ENCODE measurements at places on chromosomes 5 and 9. TPM values are rescaled to one million over a fixed set of nuclear protein-coding genes. Genes with fewer than 3 reads are reported as not detected.
A peak's percentile ranks its signal among the peaks of the same experiment; 100 is the strongest.

GRCh38 chr5:138725153-138725817, 27.9 kb upstream of the CTNNA1 start:
- peak; percentile 66 for DNase-seq

DNA sequence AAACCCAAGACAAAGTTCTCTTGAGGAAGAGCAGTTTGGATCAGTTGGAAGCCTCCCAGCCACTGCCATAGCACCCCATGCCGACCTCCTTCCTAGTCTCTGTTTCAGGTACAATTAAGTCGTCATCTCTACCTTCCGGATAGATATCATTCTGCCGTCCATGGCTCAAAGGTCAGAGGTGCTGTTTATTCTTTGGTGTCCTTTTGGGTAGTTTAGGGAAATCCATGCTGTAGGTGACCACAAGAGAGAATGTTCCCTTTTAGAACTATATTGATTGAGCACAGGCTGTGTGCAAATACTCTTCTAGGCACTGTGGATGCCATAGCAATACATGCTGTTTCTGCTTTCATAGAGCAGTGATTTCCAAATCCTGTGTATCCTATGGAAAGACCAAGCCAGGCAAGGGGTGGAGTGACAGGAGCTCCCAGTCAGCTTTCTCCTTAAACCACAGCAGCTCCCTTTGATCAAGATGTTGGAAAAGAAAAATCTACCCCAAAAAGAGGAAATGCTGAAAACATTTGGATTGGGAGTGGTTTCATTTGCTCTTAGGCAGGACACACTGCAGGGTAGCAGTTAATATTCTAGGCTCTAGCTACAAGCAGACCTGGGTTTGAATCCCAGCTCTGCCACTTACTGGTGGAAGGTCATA, 127.9 kb downstream of the PALM2AKAP2 start:
- DNase-seq = no peak

DNA sequence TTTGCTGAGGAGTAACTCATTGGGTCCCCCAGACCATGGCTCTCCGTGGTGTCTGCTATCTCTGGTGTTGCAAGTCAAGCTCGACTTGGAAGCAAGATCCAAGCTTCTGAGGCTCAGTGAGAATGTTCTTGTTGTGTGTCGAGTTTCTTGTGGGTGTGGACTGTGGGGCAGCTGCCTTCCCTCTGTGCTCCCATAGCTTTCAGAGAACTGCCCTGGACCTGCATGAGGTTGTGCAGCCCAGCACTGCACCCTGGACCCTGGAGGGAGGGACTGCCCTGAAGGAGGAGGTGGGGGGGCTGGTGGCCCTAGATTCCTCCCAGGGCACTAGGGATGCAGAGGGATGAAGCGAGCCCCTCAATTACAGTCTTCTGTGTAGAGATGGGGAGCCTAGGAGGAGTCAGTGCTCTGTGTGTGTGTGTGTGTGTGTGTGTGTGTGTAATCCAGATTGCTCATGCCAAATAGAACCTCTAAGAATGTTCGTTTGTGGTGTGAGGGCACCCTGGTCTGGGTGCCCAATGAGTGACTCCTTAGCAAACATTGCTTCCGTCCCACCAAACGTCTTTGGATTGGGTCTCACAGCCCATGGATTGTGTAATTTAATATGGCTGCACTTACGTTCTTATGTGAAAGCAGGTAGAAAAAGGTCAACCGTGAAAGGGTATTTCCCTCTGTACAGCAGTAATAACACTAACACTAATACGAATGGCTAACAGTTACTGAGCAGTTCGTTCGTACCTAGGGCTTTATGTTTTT, 143.3 kb upstream of the LMX1B start:
- DNase-seq = no peak

GRCh38 chr9:14560194-14560593, 133.0 kb downstream of the ZDHHC21 start:
- DNase-seq = no peak

DNA sequence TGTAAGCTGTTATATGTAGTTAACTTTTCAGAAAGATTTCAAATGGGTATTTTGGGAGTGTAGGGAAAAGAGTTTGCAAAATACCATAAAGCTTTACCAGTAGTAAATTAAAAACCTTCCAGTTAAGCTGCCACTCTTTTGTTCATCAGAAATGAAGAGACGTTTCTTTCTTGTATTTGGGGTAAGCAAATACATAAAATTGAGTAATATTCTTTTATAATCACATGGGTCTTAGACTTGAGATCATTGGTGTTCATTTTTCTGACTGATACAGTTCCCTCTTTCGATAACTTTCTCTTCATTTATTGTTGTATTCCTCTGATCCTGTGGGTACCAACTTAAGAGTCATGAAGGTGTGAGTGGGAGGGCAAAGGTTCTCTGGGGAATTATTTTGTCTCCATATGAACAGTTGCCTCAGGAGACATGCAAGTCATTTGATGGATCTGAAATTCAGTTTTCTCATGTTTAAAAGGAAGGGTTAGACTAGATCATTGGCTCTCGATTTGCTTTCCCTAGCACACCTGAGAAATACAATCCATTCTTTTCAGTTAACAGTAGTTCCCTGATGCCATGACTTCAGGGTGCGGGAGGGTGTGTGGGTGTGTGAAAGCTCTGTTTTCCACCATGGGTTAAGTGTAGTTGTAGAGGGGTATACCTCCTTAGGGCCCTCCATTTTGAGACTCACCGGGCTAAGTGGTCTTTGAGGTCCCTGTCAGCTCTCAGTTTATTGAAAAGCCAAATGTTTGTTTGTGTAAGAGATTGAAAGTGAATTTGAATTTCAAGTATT, 47.7 kb downstream of the CNTRL start:
- DNase-seq = no peak

Gene KLF4
- 32.4 TPM for total RNA-seq

DNA sequence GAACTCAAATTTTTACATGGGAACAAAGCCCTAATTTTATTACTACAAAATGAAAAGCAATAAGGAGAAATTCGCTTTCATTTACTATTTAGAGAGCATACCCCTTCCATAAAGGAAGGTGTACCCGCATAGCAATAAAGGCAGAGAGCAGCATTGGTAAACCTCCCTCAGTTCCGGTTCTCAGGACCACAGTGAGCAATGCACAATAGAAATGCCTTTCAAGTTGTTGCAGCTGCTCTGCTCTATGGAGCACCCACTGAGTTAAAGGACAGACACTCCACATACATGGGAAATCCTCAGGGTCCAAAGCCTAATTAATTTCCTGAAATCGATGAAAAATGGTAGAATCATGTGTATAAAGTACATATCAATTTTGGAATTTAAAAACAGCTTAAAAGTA, 89.9 kb upstream of the MPDZ start:
- DNase-seq = no peak

DNA sequence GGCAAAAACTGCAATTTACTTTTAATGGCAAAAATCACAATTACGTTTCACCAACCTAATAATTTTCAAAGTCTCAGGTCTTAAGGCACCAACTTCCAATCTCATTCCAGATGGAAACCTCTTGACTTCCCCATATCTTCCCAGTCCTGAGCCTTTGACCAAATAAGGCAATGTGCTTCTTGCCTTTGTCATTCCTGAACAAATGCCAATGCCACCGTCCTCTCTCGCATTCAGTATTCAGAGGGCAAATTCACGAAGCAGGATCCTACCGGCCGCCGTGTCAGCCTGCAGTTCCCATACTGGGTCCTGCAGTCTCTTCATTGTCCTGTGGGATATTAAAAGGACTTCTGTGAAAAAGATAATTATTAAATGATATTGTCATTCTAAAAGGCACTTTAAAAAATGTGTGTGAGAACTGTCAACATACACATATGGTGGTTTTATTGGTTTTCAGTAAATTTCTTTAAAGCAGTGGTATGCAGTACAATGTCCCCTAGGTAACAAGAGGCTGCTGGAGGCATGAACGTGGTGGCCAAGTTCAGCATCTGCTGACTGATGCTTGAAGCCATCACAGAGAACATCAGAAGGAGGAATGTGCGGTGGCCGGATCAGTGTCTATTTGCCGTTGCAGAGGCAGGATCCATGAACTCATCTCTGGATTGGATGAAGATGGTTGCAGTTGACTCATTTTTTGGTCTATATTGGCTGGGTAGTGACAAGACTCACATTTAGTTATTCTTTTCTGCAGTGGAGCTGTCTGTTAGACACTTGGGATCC, 101.4 kb upstream of the IRX4 start:
- no peak for DNase-seq

Gene VDAC1
- 475 TPM for total RNA-seq

Gene FOXD4L3
- total RNA-seq = not detected

Gene GHR
- 12.8 TPM for total RNA-seq

GRCh38 chr5:56311306-56311905, 78.3 kb upstream of the ANKRD55 start:
- no peak for DNase-seq

Gene MSX2
- total RNA-seq = 1.2 TPM

Gene CATSPER3
- 0.32 TPM for total RNA-seq

- no peak for DNase-seq
These were observed 7.5 kb upstream of the CCDC180 start for GRCh38 chr9:97299809-97300414.

- no peak for DNase-seq
These were observed 352.9 kb downstream of the CDH10 start for GRCh38 chr5:24291916-24292315.

Gene SLC34A3
- not detected for total RNA-seq

- no peak for DNase-seq
These were observed 200.5 kb upstream of the GAS1 start for GRCh38 chr9:87147839-87148238.

- DNase-seq = no peak
These were observed 66.1 kb downstream of the SH3RF2 start for GRCh38 chr5:146002491-146002890.

GRCh38 chr5:151699071-151699901, 12.6 kb upstream of the SPARC start:
- peak; percentile 81 for DNase-seq

GRCh38 chr5:66436721-66437120, 159.5 kb upstream of the MAST4 start:
- DNase-seq = no peak

Gene SNCB
- not detected for total RNA-seq

GRCh38 chr5:179608131-179608581, 15.3 kb downstream of the HNRNPH1 start:
- no peak for DNase-seq

GRCh38 chr9:70475211-70475610, 60.8 kb upstream of the KLF9 start:
- no peak for DNase-seq

Gene CTNND2
- 1.7 TPM for total RNA-seq

GRCh38 chr5:16081376-16081955, 98.1 kb downstream of the MARCHF11 start:
- DNase-seq = no peak

- no peak for DNase-seq
These were observed 9.4 kb upstream of the NFIB start for GRCh38 chr9:14323083-14323971.

GRCh38 chr9:134689321-134690181, 47.9 kb downstream of the COL5A1 start:
- DNase-seq = peak; percentile 85

Gene STK32A
- total RNA-seq = 1.1 TPM

Gene EXOSC2
- total RNA-seq = 10.9 TPM

- DNase-seq = no peak
These were observed 67.0 kb downstream of the HAPLN1 start for GRCh38 chr5:83653669-83654068.

DNA sequence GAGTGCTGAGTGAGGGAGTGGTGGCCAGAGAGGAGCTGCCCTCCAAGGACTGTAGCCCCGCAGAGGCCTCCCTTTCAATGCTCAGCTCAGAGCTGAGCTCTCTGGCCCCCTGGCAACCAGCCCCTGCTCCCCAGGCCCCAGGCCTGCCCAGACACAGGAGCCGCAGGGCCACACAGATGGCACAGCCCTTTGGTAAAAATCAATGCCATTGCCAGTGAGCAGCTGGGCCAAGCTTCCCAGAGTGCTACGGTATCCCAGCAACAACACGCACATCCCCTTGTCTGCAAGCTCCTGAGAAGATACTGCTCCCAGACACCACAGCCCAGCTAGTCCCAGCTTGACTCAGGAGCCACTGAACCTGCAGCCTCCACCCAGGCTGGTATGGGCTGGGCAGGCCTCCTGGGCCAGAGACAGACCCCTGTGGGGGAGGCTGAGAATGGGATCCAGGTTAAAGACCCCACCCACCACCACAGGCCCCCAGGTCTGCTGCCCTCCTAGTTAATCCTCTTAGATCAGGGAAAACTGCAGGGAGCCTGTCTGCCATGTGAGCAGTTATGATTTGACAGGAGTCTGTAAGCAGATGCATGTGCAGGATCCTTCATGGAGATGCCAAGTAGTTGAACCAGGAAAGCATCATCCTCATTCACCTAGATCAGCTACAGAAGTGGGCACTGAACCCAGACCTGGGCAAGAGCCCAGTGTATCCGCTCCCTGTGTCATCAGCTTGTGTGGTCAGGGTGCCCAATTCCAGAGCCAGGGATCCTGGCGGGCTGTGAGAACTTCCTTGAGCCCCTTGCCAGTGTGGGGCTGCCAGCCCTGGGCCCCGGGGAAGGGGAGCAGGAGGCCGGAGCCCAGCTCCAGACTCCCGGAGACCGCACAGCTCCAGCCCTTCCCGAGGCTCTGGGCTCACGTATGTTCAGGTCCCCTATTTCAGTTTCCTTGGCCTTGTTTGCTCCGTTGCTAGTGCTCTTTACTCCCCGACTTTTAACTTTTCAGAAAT, 26.7 kb upstream of the ADAMTS2 start:
- no peak for DNase-seq

DNA sequence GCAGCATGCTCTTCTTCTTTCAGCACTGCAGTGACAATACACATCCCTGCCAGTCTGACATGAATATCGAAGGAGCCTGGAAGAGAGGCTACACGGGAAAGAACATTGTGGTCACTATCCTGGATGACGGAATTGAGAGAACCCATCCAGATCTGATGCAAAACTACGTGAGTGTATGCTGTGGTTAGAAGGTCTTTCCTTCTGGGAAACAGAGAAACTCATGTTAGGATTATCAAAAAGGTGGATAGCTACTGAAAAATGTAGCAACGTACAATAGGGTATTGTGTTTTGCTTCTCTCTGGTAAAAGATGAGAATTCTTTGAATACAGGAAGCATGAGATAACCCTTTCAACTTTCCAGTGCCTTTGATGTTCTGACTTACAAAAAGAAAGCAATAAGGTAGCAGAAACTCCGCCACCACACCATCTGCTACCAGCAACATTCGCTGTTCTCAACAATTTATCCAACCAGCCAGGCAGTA, 133.3 kb downstream of the PCSK5 start:
- no peak for DNase-seq

Gene C9
- total RNA-seq = not detected

Gene OBP2B
- total RNA-seq = not detected

Gene ARHGEF37
- total RNA-seq = 32.9 TPM

- no peak for DNase-seq
These were observed 4.8 kb downstream of the HSDL2 start for GRCh38 chr9:112384690-112385089.

Gene PCDHGC4
- total RNA-seq = 3.0 TPM

Gene TTC23L
- total RNA-seq = not detected

DNA sequence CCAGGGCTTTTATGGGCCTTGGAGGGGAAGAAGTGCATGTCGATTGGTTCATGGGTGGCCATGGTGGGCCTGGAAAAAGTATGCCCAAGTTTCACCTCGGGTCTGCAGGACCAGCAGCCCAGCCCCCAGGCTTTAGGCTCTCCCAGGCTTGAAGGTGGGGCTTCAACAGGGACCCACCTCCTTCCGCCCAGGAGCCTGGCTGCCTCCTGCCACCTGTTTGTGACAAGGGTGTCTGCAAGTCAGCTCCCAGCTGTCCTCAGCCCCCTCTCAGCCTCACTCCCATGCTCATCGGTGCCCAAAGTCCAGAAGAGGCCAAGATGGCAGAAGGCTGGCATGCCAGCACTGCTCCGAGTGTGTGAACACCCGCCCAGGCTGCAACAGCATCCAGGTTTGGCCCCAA, 1063.2 kb upstream of the ACO1 start:
- no peak for DNase-seq

- DNase-seq = no peak
These were observed 171.7 kb downstream of the ATPSCKMT start for GRCh38 chr5:10077791-10078545.

Gene TARS1
- 63.4 TPM for total RNA-seq

Data from Right ventricle myocardium superior (tissue), 1 donor.